ENCODE measurements at places on chromosomes 12 and 14. TPM values are rescaled to one million over a fixed set of nuclear protein-coding genes. Genes with fewer than 3 reads are reported as not detected.
A peak's percentile ranks its signal among the peaks of the same experiment; 100 is the strongest.

- ATAC-seq, result peak; percentile 48
Measured at GRCh38 chr12:104603545-104603973, 146.8 kb downstream of the CHST11 start.

DNA sequence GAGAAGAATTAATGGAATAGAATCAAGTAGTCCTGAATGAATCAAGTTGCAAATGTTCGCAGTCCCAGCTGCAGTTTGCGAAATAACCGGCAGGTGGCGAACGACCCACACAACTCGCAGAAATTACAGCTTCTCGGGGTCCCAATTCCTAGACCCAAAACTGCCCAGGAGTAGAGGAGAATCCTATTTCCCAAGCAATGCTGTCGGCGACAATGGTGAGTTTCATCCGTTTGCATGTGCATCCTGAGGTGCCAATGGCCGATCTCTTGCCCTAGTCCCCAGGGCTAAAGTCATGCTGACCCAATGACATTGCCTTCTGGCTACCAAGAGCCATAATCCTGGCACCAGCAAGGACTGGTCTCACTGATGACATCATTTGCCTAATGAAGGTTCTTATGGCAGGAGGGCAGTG is 8.5 kb upstream of the ASCL1 start:
- no peak for ATAC-seq

- peak; percentile 92 for ATAC-seq
Measured at GRCh38 chr14:101721951-101722661, 39.4 kb upstream of the PPP2R5C start.

The SLC38A4 gene
- total RNA-seq, result 0.06 TPM

The DCN gene
- total RNA-seq, result not detected

DNA sequence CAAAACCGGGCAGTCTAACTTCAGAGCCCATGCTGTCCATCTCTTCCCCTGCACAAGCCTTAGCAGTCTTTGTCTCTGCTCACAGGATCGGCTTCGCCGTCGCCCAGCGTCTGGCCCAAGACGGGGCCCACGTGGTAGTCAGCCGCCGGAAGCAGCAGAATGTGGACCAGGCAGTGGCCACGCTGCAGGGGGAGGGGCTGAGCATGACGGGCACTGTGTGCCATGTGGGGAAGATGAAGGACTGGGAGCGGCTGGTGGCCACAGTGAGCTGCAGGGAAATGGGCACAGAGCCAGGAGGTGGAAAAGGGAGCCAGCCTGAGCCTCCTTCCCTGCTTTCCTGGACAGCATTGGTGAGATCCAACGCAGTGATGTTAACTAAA is 14.2 kb upstream of the CARMIL3 start:
- no peak for ATAC-seq

DNA sequence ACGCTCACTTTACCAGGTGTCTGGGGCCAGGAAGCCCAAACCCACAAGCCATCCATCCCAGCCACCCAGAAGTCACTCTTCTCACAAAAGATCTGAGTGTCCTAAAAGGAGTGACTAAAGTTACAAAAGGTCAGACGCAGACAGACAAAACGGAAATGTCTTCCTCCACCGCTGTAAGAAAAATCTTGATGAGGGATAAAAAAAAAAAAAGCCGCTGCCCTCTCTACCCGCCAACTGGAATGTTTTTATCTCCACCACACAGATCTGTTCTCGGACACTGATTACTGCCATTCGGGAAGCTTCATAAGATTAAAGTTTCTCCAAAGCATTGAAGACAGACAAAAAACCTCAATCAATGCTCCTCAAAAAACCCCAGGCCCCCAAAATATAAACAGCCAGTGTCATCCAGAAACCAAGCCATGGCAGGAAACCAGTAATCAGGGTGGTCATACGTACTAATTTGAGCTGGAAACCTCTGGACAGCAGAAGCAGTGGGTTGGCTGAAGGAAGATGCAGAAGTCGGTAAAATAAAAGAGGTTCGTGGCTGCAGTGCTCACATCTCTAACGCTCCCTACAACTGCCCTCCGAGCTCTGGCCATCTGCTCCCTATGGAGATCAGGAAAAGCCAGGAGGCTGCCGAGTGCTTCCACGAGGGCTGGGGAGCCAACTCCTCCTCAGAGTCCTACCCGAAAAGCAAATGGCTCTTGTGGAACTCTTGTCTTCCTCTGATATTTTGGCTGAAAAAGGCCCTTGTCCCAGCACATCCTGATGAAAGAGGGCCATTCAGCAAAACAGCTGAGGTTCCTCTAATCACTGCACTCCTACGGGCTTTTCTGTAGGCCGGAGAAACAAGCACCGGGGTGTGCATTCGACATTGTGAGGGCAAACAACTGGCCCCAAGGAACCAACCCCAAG is 30.3 kb downstream of the SSH1 start:
- ATAC-seq, result no peak

The LRTM2 gene
- total RNA-seq, result not detected

GRCh38 chr14:72024043-72024407 is 91.8 kb downstream of the RGS6 start:
- peak; percentile 91 for ATAC-seq

The SERPINA9 gene
- total RNA-seq, result not detected

- ATAC-seq, result peak; percentile 70
Measured at GRCh38 chr14:97178781-97179180, 381.6 kb downstream of the VRK1 start.

GRCh38 chr14:48454887-48455286 is 779.5 kb upstream of the MDGA2 start:
- ATAC-seq, result no peak

GRCh38 chr14:92259613-92260357 is 63.2 kb upstream of the SLC24A4 start:
- no peak for ATAC-seq

GRCh38 chr12:63919756-63920155 is 75.3 kb downstream of the SRGAP1 start:
- no peak for ATAC-seq

GRCh38 chr12:70854881-70855568 is 65.5 kb downstream of the PTPRR start:
- ATAC-seq, result no peak

DNA sequence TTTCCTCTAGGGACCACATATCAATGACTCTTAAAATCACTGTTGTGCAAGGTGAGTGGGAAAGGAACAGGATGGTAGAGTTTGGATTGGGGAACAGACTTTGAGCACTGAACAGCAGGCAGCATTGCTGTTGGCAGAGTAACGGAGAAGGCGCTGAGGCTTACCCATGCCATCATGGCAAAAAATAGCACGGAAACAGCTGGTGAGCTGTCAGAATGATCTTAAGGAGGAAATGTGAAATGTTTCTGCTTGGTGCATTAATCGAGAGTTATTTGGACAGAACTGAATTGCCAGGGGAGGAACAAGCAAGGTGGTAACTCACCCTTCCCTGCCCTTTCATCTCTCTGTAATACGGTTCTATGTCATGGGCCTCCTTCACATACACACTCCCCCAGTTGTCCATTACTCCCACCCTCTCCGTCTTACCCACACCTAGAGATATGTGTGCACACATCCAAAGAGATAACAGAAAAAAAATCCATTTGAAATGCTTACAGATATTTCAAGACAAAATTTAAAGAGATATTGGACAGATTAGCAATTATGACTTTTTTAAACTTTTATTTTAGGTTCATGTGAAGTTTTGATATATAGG is 572.5 kb downstream of the DIO2 start:
- no peak for ATAC-seq

The CD163 gene
- total RNA-seq, result not detected

GRCh38 chr12:70180130-70180529 is 63.1 kb upstream of the CNOT2 start:
- ATAC-seq, result no peak

- ATAC-seq, result no peak
Measured at GRCh38 chr12:128737292-128737966, 86.3 kb downstream of the SLC15A4 start.

The BCL11B gene
- total RNA-seq, result 52.9 TPM

DNA sequence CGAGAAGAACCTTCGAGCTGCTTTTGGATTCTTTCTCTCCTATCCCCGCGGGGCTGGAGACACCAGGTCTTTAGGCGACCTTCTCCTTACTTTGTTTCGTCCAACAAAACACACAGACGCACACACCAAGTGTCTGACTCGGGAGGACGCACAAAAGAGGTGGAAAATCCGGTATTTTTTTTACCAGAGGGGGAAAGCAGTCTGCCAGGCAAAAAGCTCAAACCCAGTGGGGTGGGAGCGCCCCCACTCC is 2.1 kb downstream of the SIX4 start:
- ATAC-seq, result no peak

DNA sequence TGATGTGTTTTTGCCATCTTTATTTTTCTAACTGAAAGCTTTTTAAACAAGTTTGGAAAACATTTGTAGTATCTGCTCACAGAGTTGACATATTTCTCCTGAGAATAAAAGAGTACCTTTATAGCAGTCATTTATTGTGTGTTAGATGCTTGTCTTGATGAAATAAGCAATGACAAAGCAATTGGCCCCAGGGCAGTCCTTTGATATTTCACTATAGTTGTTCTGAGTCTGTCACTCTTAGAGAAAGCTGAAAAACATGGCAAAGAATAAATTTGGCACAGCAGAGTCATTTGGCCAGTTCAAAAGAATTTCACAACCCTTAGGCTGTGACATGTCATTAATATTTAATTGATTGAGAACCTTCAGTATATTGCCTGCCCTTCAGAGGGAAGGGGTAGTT is 166.2 kb downstream of the PTPRO start:
- ATAC-seq, result no peak

DNA sequence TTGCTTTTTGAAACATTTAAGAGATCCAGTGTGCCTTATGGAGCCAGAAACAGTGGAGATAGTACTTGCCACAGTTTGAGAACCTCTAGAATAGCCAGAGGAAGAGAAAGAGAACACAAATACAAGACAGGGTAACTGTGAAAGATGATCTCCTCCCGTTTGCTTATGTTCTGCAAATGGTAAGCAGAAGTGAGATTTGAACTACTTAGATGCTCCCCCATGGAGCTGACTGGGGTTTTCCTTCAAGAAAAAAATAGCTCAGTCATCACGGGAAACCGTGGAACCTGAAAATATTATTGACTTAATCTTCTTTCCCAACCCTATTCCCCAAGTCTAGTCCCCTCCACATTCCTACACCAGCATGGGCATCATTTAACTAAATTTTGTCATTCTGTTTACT is 87.1 kb downstream of the KIF21A start:
- ATAC-seq, result no peak

The KNTC1 gene
- total RNA-seq, result 148 TPM

- no peak for ATAC-seq
Measured at GRCh38 chr12:111757361-111758119, 9.2 kb upstream of the ALDH2 start.

DNA sequence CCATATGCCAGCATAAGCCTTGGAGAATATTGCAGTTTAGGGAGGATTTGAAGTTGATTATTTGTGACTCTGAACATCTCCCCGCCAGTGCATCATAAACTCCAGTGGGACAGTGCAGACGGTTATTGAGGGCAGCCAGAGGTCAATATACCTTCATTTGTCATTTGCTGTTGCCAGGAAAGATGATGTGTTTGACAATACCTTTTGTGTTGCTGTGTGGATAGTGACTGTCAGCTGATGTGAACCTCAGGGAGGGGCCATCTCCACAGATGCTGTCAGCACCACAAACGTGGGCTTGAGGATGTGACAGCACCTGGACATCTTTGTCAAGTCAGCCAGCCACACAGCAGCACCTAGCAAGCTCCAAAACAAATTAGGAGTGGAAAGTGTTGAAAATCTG is 11.5 kb downstream of the CCDC198 start:
- ATAC-seq, result no peak

The RTL1 gene
- total RNA-seq, result not detected

GRCh38 chr12:65280306-65280705 is 1.8 kb downstream of the MSRB3 start:
- no peak for ATAC-seq

The MEG3 gene
- not detected for total RNA-seq

DNA sequence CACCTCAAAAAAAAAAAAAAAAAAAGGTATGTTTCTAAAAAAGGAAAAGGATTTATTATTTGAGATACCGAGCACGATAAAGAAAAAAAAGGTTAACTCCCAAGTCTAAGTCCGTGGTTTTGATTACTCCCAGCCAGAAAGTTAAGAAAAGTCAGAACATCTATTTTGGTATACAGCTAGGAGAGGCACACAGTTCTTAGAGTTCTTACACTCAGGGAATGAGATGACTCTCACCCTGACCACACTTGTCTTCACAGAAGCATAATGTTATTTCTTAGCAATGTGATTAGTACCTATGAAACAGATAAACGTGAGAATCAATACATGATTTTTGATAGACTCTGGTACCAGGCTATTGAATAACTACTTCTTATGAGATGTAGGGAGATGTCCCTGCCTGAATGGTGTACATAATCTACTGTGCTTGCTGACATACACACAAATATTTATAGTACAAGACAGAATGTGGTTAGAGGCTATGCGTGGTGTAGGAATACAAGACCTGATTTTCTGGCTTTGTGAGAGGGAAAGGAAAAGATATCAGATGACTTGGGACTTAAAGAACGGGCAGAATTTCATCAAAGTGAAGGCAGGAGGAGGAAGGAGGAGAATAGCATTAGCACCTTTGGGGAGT is 31.6 kb downstream of the LIMA1 start:
- ATAC-seq, result peak; percentile 66

DNA sequence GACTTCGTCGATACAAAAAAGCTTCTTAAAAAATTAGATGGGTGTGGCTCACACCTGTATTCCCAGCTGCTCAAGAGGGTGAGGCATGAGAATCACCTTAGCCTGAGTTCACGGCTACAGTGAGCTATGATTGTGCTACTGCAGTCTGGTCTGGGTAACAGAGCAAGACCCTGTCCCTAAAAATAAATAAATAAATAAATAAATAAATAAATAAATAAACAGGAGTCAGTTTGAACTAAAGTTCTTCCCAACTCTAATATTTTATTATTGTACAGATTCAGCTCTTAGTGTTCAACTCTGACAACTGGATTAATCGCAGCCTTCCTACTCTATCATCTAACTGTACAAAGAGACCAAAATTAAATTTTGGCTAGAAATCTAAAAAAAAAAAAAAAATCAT is 12.7 kb upstream of the CLIP1 start:
- ATAC-seq, result no peak

DNA sequence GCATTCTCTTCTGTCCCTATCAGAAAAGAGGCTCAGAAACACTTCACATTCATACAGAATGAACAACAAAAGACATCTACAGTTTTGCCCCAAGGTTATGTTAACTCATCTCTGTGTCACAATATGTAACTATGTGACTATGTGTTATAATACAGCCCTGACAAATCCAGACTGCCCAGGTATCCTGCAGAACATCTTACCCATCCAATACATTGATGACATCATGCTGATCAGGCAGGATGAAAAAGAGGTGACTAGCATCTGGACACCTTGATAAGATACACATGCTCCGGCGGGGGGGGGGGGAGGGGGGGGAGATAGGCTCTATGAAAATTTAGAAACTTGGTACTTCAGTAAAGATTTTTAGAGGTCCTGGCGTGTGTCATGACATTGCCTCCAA is 8.3 kb upstream of the GNS start:
- no peak for ATAC-seq
